ENCODE measurements at places on chromosomes 7 and 10. TPM values are rescaled to one million over a fixed set of nuclear protein-coding genes. Genes with fewer than 3 reads are reported as not detected.

DNA sequence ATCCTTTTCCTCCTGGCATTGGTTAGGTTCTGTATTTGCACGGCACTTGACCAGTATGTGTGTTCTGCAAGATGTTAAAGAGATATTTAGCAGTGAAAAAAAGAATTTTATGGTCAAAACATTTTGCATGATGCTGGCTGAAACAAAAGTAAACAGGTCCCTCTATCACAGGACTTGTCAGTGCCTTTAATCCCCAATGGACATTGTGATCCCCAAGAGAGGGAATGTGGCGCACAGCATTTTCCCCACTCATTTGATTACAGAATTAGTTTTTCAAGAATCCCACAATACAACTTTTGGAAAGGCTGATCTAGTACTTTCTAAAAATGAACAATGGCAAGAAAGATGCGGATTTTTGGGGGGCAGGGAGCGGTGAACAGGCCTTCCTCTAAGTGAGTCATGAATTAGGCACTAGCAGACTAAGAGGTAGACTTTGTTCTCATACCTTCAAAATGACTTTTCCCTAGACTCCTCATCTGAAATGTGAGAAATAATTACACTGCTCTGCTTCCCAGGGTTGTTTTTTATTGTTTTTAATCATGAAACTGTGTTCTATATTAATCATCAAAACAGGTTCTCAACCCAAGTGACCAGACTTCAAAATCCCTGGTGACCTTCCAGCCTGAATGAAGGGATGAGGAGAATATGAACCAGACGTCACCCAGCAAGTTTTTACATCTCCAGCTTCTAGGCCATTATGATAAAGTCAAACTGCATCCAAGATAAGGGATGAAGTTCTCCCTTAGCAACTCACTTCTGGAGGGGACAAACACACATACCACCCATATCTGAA lies 8.6 kb downstream of the FBXW4 start:
- H3K4me3 ChIP-seq = no peak overlapping the region
- peaks cover 16% of the 10 kb centered on the region for H3K36me3 ChIP-seq
- peaks cover 2% of the 10 kb centered on the region for H3K4me1 ChIP-seq
- no peaks in the 10 kb centered on the region for H3K27me3 ChIP-seq

DNA sequence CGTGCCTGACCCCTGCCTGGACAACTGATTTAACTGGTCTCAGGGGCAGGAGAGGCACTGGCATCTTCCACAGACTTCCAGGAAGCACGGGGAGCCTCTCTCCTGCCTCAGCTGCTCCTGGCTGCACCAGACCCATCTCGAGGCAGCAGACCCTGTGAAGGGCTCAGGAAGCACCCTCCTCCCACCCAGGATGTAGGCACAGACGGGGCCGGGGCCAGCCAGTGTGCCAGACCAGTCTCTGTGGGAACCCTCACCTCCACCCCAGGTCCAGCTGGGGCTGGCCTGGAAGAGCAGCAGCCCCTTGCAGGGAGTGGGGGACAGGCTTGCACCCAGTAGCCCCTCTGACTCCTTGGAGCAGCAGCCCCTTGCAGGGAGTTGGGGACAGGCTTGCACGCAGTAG lies 56.3 kb downstream of the RASGEF1A start:
- H3K27ac ChIP-seq = no peak overlapping the region
- H3K36me3 ChIP-seq = no peaks in the 10 kb centered on the region
- no peak overlapping the region for H3K4me3 ChIP-seq
- DNase-seq = no peak
- H3K27me3 ChIP-seq = no peaks in the 10 kb centered on the region
- H3K4me1 ChIP-seq = no peaks in the 10 kb centered on the region

- DNase-seq = peak; percentile 40
- H3K27me3 ChIP-seq = no peaks in the 10 kb centered on the region
- H3K36me3 ChIP-seq = no peaks in the 10 kb centered on the region
- H3K4me1 ChIP-seq = peaks cover 60% of the 10 kb centered on the region
These were observed 2.4 kb downstream of the MKX start for GRCh38 chr10:27743012-27743876.

- H3K27me3 ChIP-seq = no peaks in the 10 kb centered on the region
- no peak for DNase-seq
- no peaks in the 10 kb centered on the region for H3K36me3 ChIP-seq
- H3K4me1 ChIP-seq = no peaks in the 10 kb centered on the region
- no peak overlapping the region for H3K27ac ChIP-seq
These were observed 85.8 kb upstream of the ADAM12 start for GRCh38 chr10:126474031-126474430.

Gene CYP3A7
- not detected for total RNA-seq

Gene ACBD7
- total RNA-seq = 1.3 TPM

Gene ITGA8
- total RNA-seq = not detected

Gene GHRHR
- not detected for total RNA-seq

Gene AGR2
- total RNA-seq = not detected

Gene DDC
- total RNA-seq = not detected
